Dermis lymphatic vessel endothelial cell (primary cell): ENCODE measurements at places on chromosomes 1 and 21. TPM values are rescaled to one million over a fixed set of nuclear protein-coding genes. Genes with fewer than 3 reads are reported as not detected.

The ZNF593OS gene
- total RNA-seq: 0.11 TPM in 1 of 2 replicates, not detected in the other

The BSND gene
- not detected in 2 replicates for total RNA-seq

The GNAT2 gene
- total RNA-seq: 0.11 and 0.17 TPM in 2 replicates

The RGS2 gene
- total RNA-seq: 4.7 and 4.8 TPM in 2 replicates

The DIRAS3 gene
- 0.54 and 0.95 TPM in 2 replicates for total RNA-seq

The TRPM2 gene
- 0.22 and 0.43 TPM in 2 replicates for total RNA-seq

The ANGPTL3 gene
- not detected in 2 replicates for total RNA-seq
